ENCODE measurements at places on chromosomes 6 and 20.

DNA sequence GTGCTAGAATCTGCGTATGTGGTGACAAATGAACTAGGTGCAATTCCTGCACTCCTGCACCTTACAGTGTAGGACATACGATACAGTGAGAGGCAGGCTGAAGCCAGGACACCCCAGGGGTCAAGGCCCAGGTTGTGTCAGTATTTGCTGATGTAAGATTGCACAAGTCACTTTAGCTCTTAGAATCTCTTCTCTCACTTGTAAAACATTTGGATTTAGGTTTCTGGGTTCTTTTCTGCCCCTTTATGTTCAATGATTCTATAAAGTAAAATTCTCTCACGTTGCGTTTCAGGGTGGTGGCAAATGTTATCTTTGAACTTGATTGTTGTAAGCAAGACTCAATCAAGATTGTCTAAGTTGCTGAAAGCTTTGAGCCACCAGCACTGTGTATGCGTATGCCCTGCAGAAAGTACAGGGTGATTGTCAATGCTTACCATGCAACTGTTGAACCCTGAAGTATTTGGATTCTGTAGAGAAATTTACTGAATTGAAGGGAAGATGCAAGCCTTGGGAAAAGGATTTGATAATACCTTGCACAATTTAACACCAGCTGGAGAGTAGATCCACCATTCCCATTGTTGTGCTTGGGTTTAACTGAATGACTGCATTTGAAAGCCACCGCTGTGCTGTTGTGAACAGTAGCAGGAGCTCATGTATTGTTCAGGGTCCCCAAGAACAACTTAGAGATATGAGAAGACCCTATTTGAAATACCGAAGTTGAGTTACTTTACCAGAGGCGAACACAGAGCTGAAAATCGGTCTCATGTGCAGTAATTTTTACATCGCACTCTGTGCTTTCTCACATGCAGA, 106.1 kb upstream of the CITED2 start:
- DNase-seq = no peak

DNA sequence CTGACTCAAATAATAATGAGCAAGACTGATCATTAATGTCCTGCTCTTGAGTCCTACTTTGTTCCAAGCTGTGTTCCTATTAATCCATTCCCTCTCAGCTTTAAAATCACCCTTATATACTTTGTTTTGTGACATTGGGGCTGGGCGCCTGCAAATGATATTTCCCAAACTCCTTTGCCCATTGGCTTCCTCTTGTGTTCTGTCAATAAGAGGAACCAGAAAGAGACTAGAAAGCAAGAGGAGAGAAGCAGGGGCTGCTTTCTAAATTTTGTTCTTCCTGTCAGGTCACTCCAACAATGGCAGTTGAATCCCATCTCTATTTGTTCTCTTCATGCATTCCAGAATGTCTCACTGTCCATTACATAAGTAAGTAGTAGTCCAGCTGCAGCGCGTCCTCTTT, 21.6 kb upstream of the TRIM27 start:
- DNase-seq = no peak

GRCh38 chr6:132131758-132132157, 180.6 kb upstream of the CCN2 start:
- no peak for DNase-seq

- no peak for DNase-seq
Observed at GRCh38 chr6:108368431-108369030, 73.7 kb downstream of the AFG1L start.

DNA sequence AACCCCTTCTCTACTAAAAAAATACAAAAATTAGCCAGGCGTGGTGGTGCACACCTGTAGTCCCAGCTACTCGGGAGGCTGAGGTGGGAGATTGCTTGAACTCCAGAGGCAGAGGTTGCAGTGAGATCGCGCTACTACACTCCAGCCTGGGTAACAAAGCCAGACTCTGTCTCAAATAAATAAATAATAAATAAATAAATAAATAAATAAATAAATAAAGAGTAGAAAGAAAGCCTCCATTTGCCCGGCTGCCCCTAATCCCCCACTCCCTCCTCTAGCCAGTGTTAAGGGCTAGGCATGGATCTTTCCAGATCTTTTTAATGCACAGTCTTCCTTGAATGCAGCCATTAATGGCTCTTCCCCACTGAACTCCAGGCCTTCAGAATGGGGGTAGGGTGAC, 3.2 kb downstream of the PNPLA1 start:
- no peak for DNase-seq

All from NCI-H510A (cell line).